ENCODE measurements at places on chromosomes 7 and 10. TPM values are rescaled to one million over a fixed set of nuclear protein-coding genes. Genes with fewer than 3 reads are reported as not detected.

Gene LRIT1
- total RNA-seq = not detected

GRCh38 chr7:115116773-115117715 lies 195.2 kb downstream of the MDFIC start:
- DNase-seq = no peak

Gene SSC4D
- total RNA-seq = 0.81 TPM

Gene GBX1
- not detected for total RNA-seq

Gene CYP3A5
- not detected for total RNA-seq

Gene OR6V1
- total RNA-seq = not detected

- no peak for DNase-seq
Observed at GRCh38 chr10:101772895-101773761, 2.8 kb downstream of the FGF8 start.

GRCh38 chr10:37865957-37866803 lies 8.8 kb upstream of the ZNF248 start:
- no peak for DNase-seq

Measured in hematopoietic multipotent progenitor cell (in vitro differentiated cells).